ENCODE measurements at places on chromosomes 1 and 21.

DNA sequence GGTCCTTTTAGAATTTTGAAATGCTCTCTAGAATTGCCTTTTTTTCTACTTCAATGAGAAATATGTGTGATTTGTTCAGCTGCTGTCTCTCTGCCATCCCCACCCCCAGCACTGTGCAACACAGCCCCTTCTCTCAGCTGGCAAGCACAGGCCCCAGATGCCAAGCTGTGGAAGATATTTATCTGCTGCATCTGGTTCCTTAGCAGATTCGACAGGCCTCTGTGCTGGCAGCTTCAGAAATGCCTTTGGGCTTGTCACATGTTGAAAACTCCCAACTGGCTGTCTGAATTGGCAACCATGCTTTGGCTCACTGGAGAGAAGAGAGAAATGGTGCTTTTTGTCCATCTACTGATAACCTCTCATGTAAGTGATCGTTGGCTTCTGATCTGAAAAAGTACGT is 206.7 kb upstream of the C1orf87 start:
- DNase-seq = no peak

DNA sequence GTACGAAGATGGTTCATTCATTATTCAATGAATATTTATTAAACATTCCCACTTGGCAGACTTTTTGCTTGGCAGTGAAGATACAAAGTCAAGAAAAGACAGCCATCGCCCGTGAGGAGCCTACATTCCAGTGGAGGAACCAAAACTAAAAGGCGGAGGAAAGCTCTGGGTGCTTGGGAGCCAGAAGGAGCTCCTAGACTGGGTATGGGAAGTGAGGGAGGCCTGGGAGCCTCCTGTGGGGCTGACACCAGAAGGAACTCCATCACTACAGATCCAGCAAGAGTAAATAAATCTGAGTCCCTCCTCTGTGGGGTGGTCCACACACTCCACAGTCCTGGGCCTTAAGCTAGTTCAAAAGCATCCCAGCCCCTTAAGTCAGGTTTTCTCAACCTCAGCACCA is 14.9 kb downstream of the RNASEL start:
- DNase-seq = no peak

DNA sequence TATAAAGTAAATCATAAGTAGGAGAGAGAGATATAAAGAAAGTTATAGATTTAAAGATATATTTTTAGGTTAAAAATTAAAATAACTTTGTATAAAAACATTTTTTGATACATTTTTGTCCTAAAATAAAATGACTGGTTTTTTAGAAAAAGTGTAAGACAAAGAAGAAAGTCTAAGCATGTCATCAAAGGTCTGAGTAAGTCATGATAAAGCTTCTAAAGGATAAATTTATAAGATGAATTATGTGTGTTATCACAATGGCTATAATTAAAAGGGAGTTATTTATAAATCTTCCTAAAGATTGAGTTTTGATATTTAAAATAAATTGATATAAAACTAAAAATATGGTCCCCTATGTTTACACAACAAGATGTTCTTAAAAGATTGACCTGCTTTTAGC is 370.9 kb downstream of the PTPRU start:
- no peak for DNase-seq

GRCh38 chr1:213075725-213076124 is 24.7 kb downstream of the RPS6KC1 start:
- DNase-seq = no peak

DNA sequence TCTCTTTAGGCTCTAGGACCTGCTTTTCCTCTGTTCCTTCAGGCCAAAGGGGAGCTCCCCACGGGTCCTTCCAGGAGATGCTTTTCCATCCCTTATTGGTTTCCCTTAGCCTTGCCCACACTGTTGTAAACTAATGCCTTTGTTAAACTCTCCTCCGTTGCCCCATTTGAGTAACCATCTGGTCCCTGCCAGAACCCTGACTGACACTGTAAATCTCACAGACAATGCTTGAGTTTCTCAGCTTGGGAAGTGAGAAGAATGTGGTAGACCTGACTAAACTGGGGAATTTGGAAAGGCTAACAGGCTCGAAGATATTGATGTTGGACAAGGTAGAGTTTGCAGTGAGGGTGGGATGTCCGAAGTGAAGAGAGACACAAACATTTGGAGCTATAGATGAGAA is 11.4 kb downstream of the AKNAD1 start:
- no peak for DNase-seq

- DNase-seq = no peak
Observed at GRCh38 chr1:27476237-27476636, 13.7 kb downstream of the WASF2 start.

DNA sequence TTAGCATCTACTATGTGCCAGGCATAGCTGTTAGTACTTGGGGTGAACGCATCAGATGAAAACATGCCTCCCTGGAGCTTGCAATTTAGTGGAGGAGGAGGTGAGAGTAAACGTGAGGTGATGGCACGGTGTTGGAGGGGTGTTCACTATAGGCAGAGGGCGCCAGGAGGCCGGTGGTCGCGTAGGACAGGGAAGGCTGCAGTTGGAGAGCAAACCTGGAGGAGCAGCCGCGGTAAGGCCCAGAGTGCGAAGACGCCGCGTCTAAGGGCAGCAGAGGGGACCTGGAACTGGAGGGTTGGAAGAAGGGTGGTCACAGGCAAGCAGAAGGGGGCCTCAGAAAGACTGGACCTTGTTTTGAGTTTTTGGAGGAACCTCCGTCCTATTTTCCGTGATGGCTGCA is 30.2 kb upstream of the TRIM17 start:
- DNase-seq = no peak
